ENCODE measurements at places on chromosomes 12 and 14. TPM values are rescaled to one million over a fixed set of nuclear protein-coding genes. Genes with fewer than 3 reads are reported as not detected.

SMIM41 gene
- 0.13 TPM for total RNA-seq

FOXA1 gene
- 0.29 TPM for total RNA-seq

HAL gene
- total RNA-seq = not detected

DNA sequence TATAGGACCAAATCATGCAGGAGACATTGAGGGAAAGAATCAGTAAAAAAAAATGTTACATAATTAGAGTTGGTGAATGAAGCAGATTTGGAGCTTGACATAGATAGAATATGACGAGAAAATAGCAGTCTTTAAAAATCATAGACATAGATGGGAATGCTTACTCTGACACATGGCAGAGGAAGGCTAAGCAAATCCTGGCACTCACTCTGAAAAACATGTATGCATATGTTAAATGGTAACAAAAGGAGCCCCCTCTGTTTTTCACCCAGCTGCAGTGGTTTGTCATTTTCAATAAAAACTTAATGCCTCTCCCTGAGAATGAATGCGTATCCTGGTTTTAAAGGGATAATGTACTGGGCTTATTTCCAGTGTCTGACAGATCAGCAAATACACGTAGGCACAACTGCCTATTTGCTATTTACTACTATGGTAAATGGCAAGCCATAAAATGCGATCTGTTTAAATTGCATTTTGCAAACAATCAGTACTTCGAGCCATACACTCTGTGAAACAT is 561.2 kb upstream of the SEL1L start:
- DNase-seq = no peak

DNA sequence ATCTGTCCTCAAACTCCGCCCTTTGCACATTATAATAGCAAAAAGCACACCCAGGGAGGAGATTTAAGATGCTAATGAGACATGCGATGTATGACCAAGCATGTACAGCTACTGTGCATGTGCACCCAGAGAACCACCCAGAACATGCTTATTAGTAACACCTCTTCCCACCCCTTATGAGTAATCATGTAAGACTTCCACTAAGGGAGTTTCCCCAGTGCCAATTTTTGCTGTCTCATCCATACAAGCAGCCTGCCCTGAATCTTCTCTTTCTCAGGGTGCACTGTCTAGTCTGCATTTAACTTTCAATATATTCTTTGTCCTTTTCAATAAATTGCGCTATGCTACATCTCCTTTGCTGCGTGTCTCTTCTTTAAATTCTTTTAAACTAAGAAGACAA is 830.0 kb upstream of the NOVA1 start:
- DNase-seq = no peak

GRCh38 chr12:37666069-37666781 is 650.3 kb upstream of the ALG10B start:
- DNase-seq = no peak

DNA sequence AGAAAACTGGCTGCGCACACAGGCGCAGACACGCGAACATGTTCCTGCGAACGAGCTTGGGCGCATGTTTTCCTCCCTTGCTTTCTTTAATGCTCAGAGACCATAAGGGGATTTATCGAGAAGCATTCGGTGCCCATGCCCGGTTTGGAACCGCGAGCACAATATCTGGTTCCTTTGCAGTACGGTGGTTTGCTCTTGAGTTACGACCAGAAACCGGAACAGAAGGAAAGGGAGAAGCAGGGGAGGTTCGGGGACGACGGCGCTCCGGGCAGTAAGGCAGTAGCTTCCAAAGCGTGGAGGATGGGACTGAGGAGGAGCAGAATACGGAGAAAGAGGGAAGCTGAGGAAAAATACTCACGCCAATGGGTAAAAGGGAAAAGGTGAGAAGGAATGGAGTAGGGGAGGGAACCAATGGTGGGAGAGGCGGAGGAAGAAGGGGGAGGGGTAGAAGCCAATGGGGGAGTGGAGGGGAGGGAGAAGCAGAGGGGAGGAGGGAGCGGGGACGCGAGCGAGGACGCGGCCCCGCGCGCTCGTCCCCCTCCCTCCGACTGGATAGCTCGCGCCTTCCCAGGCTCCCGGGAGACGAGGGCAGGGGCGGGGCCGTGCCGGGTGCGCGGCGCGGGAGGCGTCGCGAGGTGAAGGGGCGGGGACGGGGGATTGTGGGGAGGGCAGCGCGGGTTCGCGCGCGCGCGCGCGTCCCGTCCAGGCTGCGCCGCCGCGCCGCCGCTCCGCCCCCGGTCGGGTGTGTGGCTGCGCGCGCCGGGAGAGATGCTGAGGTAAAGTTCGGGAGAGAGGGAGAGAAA is 625 bp upstream of the ARHGAP5 start:
- DNase-seq = peak; percentile 90

GRCh38 chr12:42382013-42382696 is 56.2 kb downstream of the PPHLN1 start:
- DNase-seq = no peak

- DNase-seq = no peak
Observed at GRCh38 chr12:93636708-93637107, 40.5 kb upstream of the CRADD start.
